ENCODE measurements at places on chromosomes 16 and 17.

DNA sequence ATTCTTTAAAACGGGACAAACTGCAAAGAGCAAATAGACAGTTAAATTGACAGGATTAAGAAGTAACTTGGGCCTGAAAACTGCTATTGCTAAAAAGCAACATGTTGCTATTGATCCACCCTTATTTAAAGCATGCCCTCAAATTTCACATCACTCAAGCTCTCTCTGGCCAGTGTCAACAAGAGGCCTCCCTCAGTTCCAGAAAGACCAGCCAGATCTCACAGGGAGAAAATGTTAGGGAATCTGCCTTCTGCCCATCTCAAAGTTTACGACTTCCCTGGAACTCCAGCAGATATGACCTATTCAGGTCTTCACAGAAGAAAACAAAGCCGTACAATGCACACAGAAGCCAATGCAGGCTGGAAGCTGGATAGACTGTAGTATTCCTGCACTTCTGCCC is 8.9 kb downstream of the CFAP20 start:
- no peak for DNase-seq

- no peak for DNase-seq
Measured at GRCh38 chr16:3444032-3444388, 530 bp downstream of the NAA60 start.

DNA sequence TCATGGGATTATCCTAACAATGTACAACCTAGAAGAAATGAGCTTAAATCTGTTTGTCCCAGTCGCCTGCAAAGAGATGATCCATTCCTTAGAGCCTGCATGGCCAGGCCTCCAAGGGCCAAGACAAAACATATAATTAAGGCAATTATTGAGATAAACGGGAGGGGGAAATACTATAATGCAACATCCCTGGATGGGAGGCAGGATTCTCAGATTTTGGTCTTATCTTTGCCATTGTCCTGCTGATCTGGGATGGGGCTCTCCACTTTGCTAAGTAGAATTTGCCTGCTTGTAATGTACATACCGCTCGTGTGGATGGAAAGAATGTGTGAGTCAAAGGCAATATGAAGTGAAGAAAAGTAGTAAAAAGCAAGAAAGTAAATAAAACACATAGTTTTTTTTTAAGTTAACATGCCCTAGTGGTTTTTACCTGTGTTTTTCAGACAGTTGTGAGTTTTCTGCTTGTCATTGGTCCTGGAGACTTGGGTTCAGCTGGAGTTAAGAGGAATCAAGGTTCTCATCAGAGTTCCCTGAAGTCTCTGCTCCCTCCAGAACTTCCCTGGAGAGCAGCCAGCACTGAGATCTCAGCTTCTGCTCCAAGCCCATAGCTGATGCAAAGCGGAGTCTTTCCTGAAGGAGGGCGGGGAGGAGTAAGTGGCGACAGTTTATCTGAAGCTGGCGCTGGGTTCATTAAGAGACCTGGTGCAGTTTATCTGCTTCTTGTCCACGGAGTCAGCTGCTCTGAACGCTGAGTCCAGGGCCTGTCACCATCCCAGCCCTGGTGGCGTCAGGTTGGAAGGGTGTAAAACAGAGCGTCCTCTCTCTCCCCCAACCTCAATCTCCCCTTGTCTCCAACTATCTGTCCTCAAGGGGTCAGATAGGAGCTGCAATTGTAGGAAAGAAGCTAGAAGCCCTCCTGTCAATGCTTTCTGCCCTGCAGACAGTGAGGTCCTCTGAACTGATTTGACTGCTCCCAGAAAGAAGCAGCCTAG is 30.1 kb downstream of the HOXB1 start:
- no peak for DNase-seq

- no peak for DNase-seq
Measured at GRCh38 chr16:86681031-86681756, 102.8 kb downstream of the FOXL1 start.

DNA sequence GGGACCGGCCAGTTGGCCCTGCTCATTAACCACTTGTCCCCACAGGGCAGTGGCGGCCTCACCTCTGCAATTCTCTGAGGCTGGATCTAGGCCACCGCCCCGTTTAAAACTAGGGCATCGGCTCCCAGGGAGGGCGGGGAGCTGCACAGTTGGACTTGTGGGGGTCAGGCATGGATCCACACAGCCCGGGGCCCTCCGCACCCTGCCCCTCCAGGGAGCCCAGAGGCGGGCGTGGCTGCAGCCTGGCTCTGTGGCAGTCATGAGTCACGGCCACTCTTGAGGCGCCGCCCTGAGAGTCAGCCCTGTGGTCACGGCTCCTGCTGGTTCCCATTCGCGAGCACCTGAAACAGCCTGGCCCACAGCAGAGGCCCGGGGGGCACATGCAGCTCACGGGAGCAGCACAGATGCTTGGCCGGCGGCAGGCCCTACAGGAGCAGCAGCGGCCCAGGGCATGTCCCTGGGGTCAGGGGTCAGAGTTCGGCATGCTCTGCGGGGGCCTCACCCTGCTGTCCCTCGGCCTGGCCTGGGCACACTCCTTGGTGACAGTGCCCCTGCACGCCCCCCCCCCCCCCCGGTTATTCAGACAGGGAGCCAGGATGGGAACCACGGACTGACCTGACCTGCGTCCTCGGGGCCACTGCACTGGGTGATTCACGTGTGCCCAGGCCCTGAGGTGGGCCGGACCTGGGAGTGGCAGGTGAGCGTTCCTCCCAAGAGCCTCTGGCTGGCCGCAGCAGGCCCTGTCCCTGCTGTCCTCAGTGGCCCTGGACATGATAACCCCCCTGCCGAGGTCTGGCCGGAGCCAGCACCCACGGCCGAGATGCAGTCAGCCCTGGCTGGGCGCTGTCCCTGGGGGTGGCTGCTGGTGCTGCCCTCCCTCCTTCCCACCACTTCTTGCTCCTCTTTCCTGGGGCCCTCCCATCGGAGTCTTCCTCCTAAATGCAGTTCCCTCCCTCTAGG is 8.2 kb downstream of the CAPN15 start:
- no peak for DNase-seq

GRCh38 chr16:81767987-81768592 is 11.0 kb upstream of the PLCG2 start:
- no peak for DNase-seq

DNA sequence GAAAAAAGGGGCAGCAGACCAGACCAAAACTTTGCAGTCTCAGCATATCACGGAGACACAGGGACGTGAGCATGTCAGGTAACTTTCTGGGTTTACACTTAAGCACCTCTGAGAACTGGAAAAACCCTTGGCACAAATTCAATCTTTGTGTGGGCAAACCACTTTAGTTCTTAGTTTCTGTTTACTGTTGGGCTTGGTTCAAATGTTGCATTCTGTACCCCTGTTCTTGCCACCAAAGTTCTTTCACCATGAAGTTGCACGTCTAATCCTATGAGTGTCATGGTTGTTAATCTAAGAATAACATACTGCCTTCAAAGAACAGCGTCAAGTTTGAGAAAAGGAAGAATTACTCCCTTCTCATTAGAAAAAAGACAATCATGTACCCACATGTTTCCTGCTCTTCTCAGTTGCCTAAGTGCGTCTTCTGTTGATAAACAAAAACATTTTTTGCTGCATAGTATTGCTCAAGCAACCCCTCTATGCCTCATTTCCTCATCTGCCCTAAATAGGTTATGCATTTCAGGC is 11.6 kb downstream of the KRT33A start:
- no peak for DNase-seq

GRCh38 chr17:83125515-83126274 is 46.3 kb downstream of the METRNL start:
- DNase-seq = no peak

All from NCI-H1417 treated with DMSO at 0.1 percent for 48 hours (cell line).